ENCODE measurements at places on chromosomes 3 and 15.

DNA sequence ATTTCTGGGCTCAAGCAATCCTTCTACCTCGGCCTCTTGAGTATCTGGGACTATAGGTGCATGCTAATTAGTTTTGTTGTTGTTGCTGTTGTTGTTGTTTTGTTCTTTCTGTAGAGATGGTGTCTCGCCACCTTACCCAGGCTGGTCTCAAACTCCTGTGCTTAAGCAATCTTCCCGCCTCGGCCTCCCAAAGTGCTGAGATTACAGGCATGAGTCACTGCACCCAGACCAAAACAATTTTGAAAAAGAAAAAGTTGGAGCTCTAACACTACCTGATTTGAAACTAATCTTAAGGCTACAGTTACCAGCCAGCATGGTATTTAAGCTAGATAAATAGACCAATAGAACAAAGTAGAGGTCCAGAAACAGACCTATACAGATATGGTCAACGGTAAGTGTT is 29.8 kb downstream of the KPNA1 start:
- peak; percentile 56 for DNase-seq

GRCh38 chr15:40949756-40950207 is 3.5 kb upstream of the CHAC1 start:
- peak; percentile 36 for DNase-seq

GRCh38 chr3:56799251-56799882 is 2.4 kb downstream of the ARHGEF3 start:
- DNase-seq: peak; percentile 80

DNA sequence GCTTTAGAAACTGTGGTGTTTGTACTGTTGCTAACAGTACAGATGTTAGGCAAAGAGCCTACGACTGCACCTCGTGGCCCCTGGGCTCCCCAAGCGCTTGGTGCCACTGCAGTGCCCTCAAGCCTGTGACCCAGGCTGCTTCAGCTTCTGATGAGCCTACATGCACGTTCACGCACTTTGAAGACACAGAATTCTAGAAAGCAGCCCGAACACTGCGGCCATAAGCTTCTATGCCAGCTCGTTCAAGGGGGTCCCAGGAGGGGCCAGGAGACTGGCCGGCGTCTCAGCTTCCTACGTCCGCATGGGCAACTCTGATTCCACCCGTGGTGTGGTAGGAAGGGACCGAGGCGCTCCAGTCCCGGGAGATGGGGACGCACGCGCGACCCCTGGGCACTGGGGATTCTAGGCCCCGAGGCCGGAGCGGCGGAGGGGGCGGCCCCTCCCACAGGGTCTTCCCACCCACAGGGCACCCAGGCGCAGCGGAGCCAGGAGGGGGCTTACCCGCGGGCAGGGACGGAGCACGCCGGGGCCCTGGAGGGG is 653 bp downstream of the MYO5C start:
- no peak for DNase-seq

- DNase-seq: no peak
These were observed 50.4 kb upstream of the CMSS1 start for GRCh38 chr3:99767291-99767690.

DNA sequence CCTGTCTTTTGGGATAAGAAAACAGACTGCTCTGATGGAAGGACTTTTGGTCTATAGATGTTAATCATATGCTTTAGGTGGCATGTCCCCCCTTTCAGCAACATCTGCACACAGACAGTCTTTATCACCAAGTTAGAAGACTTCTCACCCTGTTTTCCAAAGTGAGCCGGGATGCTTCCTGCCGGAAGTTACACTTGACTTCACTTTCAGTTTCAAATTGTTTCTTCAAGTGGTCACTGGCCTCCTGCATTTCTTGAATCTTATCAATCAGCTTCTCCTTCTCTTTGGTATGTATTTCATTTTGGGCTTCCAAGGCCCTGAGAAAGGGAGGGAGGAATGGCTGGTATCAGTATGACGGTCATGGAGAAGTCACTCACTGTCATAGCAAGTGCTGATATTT is 27.2 kb upstream of the GNB5 start:
- no peak for DNase-seq

- DNase-seq: peak; percentile 51
These were observed 38.8 kb downstream of the TM2D3 start for GRCh38 chr15:101613130-101614000.

GRCh38 chr15:31973197-31973596 is 57.1 kb upstream of the CHRNA7 start:
- no peak for DNase-seq

Measured in cardiac fibroblast (primary cell).